ENCODE measurements at places on chromosomes 6 and 20.

GRCh38 chr6:125812394-125813292 lies 21.9 kb downstream of the NCOA7 start:
- DNase-seq = peak; percentile 89

GRCh38 chr6:140107216-140107615 lies 732.8 kb upstream of the CITED2 start:
- no peak for DNase-seq

GRCh38 chr20:62011938-62012534 lies 53.6 kb downstream of the TAF4 start:
- DNase-seq = no peak

DNA sequence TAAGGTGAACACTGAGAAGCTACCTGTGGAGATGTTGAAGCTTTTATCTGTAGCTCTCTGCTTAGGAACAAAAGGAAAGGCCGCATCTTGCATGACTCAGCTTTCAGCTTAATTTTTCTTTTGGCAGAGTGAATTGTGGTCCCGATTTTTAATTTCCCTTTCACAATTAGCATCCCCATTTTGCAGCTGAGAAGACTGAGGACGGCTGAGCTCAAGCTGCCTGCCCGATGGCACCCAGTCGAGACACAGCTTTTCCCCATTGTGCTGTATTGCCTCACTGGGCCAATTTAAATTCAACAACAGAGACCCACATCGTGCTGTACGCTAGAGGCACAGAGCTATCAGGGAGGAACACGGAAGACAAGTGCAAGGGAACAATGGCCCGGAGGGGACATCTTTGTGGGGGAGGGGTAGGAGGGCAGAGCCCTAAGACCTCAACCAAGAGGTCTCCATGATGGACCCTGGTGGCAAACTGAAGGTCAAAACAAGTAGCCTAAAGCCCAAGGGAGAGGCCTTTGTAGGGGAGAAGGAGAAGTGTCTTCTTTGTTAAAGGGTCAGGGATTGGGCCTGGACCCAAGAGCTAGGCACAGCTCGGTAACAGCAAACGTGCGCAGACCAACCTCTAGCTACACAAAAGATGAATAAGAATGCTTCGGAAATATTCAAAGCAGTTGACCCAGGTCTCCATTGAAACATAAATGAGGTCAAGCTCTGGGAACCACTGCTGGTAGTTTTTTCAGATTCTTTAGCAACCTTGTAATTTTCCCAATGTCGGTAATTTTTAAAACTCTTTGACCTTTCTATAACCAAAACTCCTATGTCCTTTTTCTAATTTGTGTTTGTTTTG lies 13.3 kb upstream of the QKI start:
- DNase-seq = no peak

GRCh38 chr6:45350186-45350710 lies 22.1 kb downstream of the RUNX2 start:
- no peak for DNase-seq

DNA sequence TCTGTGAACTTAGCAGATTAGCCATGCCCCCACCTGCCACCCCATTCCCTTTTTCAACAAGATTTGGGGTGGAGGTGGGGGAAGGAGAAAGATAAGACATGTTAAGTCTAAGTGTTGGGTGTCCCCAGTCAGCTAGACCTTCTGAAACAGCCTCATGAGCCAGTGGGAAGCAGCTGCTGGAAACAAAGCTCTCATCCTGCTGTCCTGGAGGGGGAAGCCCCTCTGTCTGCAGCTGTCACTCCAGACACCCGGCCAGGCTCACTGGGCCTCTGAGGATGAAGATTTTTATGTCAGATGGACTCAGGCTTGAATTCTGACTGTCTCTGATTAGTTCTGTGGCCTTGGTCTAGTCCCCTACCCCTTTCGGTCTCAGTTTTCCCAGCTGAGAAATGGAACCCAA lies 1.1 kb downstream of the BPIFB3 start:
- no peak for DNase-seq

- DNase-seq = no peak
These were observed 278.1 kb upstream of the SYNCRIP start for GRCh38 chr6:85920782-85921181.

GRCh38 chr20:57473246-57474048 lies 51.5 kb downstream of the CTCFL start:
- DNase-seq = no peak

DNA sequence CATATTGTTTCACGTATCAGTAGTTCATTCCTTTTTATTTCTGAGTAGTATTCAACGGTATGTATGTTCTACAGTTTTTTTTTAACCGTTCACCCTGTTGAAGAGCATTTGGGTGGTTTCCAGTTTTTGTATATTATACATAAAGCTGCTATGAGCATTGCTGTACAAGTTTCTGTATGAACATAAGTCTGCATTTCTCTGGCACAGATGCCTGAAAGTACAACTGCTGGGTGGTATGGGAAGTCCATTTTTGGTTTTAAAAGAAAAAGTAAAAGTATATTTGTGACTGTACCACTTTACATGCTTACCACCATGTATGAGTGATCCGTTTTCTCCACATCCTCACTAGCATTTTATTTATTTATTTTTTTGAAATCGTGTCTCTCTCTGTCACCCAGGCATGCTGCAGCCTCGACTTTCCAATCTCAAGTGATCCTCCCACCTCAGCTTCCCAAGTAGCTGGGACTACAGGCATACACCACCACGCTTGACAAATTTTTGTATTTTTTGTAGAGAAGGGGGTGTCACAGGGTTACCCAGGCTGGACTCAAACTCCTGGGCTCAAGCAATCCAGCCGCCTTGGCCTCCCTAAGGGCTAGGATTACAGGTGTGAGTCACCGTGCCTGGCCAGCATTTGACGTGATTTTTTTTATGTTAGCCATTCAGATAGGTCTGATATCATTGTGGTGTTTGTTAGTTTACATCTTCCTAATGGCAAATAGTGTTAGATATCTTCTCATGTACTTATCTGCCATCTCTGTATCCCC lies 11.0 kb upstream of the SIM1 start:
- DNase-seq = no peak

- no peak for DNase-seq
These were observed 24.5 kb upstream of the GRM4 start for GRCh38 chr6:34170346-34170745.

DNA sequence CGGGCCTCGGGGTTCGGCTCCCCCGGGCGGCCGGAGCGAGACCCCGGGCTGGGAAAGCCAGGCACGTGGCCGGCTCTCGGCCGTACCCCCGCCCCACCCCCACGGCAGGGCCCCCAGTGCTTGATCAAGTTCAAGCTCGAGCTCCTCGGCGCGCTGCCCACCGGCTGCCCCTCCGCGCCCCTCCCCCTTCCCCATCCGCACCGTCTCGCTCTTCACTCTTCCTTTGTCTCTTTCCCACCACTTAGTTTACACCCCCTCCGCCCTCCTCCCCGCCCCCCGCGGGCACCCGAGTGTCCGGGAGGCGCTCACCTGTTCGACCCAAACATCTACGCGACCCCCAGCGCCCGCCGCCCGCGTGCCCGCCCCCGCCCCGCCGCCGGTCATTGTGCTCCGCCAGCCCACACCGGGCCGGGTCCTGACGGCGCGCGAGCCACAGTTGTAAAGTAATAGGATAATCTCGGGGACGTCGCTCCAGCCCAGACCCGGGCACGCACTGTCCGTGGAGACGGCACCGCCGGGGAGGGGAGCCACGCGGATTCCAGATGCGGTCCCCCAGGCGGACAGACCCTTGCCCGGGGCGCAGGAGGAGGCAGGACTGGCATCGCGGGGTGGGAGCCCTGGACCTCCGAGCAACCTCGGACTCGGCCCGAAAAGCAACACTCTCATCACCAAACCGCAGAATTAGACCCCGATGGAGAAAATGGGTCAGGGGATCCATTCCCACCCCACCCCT lies 100.7 kb downstream of the NOL4L start:
- DNase-seq = no peak

DNA sequence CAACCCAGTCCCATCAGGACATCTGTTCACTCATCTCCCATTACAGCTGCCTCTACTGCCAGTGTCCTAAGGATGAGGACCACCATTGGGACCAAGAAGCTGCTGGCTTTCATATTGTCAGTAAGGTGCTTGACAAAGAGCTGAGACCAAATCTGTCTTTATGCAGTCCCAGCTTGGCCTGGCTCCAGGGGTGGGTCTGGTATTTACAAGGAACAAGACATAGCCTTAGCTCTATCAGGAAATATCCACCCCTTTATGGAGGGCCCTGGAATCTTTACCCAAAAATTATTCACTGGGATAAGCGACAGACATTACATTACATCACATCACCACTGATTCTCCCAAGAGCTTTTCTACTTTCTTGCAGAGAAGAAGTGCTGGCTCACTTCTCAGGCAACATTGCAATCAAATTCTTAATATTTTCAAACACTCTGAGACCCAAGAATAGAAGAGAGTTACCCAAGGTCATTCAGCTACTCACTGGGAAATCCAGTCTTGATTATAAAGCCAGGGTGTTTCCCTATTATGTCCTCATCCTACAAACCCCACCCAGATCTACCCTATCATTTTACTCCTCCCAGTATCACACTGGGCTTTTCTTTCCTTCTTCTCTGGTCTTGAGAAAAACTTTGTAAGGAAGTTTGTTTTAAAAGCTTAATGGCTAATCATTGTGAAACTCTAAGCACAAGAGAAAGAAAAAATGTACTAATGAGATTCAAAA lies 11.5 kb upstream of the PI3 start:
- DNase-seq = no peak
